ENCODE measurements at places on chromosomes 2 and 18.

DNA sequence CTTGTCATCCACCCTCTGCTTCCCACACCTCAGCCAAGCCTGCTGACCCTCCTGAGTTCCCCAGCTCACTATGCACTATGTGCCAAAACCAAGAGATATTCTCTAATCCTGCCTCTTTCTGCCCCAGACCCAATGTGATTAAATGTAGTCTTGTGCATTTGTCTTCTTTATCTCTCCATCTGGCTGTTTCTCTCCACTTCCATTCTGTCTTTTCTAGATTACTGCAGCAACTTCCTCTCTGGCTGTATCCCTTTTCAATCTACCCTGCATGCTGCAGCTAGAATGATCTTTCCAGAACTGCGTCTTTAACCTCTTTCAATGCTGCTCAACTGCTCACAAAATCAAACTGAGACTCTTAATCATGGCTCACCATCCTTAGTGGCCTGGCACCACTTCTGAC is 164.1 kb downstream of the GALNT14 start:
- no peak for DNase-seq

DNA sequence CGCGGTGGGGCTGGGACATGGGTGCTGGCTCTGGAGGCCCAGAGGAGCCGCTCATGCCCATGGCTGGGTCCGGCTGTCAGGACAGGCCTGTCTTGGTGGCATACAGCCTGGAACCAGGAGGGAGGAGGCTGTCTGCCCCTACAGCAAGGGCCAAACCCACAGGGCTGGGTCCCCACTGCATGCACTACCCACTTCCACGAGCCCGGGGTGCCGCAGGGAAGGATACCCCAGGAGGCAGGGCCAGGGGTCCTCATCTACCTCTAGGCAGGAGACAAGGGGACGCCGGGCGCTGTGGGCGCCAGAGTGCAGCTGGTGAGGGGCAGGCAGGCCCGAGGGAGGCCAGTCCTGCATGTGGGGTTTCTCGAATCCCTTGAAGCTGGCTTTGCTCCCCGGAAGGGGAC is 95.1 kb upstream of the GPC1 start:
- peak; percentile 63 for DNase-seq

DNA sequence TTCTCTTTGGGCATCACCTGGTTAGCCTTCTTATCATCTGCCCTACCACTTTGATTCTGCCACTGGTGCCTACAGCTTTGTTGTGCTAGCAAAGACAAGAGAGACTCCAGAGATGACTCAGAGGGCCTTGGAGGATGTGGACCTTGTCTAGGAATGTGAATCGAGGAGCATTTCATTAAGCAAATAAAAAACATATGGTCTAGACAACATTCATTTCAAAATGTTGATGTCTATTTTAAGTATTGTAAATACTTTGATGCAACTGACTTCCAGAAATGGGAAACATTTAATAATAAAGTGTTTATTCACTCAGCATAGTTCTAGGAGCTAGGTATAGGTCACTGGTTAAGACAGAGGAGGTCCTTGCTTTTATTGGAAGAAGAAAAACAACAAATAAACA is 195.5 kb downstream of the CDCA7 start:
- DNase-seq: no peak

DNA sequence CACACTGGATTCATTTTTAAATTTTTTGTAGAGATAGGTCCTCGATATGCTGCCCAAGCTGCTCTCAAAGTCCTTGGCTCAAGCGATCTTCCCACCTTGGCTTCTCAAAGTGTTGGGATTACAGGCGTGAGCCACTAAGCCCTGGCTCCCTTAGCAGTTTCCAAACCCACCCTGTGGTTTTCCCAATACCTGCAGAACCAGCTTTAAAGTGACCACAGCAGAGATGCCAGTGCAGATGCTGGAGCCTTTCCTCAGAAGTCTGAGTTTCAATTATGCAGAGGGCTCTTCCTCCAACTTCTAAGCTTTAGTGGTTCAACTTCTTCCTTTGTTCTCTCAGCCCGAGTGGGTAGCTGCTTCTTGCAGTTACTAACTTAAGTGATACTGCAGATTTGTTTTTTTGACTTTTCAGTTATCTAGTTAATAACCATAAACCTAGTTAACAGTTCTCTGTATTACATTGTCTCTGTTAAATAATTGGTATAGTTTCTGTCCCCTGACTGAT is 8.1 kb upstream of the HAAO start:
- no peak for DNase-seq

- no peak for DNase-seq
Observed at GRCh38 chr2:25548601-25549000, 124.8 kb downstream of the DTNB start.

DNA sequence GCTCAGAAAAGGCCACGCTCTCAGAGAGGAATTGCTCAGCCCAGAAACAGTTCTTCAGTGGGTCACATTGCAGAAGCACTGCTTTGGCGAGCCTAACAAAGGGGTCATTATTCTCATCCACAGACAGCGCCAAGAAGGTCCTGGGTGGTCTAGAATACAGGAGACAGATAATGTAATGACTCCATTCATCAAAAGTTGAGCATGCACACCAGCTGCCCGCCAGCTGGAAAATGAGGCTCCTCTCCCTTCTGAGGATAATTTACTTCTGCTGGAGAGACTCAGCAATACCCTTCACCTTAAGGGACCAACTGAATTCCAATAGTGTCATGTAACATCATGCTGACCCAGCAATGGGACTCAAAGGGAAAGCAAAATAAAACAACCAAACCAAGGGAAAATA is 79.9 kb downstream of the TRIB2 start:
- DNase-seq: no peak

DNA sequence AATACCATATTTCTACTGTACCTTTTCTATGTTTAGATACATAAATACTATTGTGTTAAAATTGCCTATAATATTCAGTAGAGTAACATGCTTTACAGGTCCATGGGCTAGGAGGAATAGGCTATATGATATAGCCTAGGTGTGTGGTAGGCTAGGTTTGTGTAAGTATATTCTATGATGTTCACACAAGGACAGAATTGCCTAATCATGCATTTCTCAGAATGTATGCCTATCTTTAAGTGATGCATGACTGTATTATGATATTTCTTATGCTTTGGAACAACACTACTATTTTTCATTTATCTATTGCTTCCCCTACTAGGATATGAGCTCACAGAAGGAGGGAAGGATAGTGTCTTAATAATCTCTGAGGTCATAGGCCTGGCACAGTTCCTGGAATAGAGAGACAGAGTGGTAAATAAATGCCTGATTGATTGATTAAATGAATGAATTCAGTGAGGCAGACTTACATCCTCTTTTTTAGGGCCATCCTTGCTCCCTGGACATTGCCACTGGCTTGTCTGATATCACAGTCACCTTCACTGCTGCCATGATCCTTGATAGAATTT is 121.0 kb downstream of the MYO3B start:
- DNase-seq: no peak

DNA sequence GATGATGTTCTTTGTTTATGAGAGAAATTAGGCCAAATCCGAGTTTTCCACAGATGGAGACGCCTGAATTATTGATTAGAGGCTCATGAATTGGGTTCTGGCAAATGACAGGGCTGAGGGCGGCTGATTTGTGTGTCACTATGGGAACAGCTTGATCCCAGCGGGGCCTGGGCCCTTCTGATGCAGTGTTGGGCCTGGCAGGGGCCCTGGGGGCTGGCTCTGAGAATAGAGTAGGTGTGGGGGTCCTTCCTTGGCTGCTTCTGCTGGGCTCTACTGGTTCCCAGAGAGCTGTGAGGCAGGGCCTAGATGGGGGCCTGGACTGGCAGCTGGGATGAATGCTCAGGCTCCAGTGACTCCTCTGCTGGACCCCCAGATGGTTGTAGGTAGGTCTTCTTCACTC is 164.8 kb downstream of the CELF4 start:
- peak; percentile 47 for DNase-seq

GRCh38 chr18:41482501-41482900 is 472.5 kb upstream of the PIK3C3 start:
- DNase-seq: no peak

Data from spleen (tissue), 13 donors.